ENCODE measurements at places on chromosomes 3 and 15. TPM values are rescaled to one million over a fixed set of nuclear protein-coding genes. Genes with fewer than 3 reads are reported as not detected.

GRCh38 chr15:57819646-57820045, 113.1 kb downstream of the POLR2M start:
- no peak for DNase-seq

The EOMES gene
- 0.16 TPM for total RNA-seq

DNA sequence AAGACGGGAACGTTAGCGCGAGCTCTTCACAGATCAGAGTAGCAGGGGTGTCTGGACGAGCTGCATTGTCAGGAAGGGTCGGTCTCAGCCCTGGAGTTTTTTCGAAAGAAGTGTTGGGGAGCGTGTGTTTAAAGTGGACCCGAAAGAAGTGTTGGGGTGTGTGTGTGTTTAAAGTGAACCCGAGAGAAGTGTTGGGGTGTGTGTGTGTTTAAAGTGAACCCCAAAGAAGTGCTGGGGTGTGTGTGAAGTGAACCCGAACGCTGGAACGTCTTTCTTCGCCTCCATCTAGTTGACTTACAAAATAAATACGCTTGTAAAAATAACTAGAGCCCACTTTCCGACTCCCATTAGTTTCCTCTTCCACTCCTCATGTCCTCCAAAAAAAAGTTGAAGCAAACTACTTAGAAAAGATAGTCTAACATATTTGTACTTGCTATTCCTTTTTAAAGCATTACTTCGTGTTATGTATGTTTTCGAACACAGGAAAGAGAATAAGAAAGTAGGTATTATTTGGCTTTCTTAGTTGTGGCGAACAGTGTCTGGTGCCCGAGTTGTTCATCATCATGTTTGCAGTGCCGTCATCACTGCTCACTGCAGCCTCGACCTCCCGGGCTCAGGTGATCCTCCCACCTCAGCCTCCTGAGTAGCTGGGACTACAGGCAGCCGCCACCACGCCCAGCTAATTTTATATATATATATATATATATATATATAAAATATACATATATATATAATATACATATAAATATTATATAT, 1.0 kb downstream of the LRCH3 start:
- DNase-seq = no peak

GRCh38 chr15:93107646-93108045, 18.6 kb upstream of the RGMA start:
- DNase-seq = no peak

- no peak for DNase-seq
Measured at GRCh38 chr3:53812434-53812833, 33.8 kb downstream of the CHDH start.

DNA sequence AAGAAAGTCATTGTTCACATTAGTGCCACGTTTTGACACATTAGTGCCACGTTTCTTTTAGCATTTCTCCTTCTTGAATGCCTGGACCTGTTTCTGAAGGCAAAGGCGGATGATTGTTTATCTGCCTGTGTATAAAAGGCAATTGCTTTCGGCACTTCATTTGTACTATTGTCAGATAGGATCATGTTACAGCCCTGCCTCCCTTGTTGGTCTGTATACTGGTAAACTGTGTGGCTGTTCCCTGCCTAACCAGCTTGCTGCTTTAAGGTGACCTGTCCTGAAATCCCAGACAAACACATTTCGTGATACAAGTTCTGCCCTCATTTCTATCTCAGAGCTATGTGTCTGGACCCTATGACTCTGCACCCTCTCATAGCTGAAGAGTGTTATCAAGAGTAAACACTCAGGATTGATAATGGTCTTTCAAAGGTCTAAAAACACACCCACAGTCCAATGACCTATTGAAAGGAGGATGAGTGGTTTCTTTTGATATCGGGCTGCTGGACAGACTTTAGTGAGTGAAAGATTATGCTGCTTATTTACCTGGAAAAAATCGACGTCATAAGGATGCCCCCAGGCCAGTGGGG, 276.3 kb upstream of the MCTP2 start:
- DNase-seq = no peak

The HYKK gene
- 12.5 TPM for total RNA-seq

DNA sequence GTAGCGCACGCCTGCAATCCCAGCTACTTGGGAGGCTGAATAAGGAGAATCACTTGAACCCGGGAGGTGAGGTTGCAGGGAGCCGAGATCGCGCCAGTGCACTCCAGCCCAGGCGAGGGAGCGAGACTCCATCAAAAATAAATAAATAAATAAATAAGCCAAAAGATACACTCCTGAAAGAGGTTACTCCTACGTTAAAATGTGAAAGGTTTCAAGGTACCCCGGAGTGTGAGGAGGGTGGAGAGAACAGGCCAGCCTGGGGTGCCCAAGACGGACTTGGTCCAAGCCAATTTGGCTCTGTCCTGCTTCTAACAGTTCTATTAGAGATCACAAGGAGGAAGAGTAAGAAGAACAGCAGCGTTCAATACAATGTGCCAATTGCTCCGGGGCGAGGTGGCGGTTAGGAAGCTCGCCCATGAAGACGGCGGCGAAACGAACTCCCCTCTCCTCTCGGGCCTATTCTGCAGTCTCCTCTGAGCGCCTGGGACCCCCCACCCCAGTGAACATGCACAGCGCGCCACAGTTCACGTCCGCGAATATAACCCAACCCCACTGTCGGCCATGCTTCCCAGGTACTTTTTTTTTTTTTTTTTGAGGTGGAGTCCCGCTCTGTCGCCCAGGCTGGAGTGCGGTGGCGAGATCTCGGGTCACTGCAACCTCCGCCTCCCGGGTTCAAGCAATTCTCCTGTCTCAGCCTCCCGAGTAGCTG, 942 bp downstream of the ELP6 start:
- DNase-seq = no peak

The SEMA3B gene
- 18.2 TPM for total RNA-seq

The ITGB5 gene
- total RNA-seq = 57.7 TPM

- DNase-seq = no peak
Measured at GRCh38 chr3:42036483-42036823, 54.7 kb upstream of the TRAK1 start.

The EHHADH gene
- 22.7 TPM for total RNA-seq

GRCh38 chr15:48177766-48178647, at the start of gene MYEF2:
MYEF2 (minus strand) TSS chr15:48178295; CDS start chr15:48178237, 58 bp downstream.
- DNase-seq = peak; percentile 64

DNA sequence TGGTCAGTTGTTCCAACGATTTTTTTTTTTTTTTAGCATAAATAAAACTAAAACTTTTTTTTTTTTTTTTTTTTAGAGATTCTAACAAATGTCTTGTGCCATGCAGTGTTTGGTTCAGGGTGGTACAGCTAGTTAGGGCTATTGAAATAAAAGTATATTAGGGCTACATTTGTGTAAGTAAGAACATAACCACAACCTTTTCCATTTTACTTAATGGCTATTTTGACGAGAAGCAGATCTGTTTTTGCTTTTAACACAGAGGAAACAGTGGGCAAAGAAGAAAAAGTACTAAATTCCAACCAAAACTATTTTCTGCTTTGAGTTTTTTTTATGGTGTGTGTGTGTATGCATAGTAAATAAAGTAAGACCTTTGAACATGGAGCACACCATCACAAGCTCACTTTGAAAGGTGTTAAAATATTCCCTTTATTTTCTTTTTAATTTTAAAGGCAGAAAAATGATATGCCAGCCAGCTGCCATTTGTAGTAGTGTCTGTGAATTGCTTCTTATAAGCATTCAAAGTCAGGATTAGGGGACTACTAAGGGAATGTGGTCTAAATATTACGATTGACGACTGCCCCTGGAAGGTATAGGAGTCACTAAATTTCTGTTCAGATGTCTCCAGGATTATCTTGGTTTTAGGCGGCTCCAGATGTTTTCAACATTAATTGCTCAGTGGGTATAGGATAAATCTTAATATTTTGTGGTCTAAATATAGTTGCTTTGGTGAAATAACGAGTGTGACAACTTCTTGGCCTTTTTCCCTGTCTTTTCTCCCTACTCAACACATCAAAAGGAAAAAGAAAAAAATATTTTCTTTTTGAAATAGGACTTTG, 3.1 kb downstream of the RARB start:
- DNase-seq = no peak

DNA sequence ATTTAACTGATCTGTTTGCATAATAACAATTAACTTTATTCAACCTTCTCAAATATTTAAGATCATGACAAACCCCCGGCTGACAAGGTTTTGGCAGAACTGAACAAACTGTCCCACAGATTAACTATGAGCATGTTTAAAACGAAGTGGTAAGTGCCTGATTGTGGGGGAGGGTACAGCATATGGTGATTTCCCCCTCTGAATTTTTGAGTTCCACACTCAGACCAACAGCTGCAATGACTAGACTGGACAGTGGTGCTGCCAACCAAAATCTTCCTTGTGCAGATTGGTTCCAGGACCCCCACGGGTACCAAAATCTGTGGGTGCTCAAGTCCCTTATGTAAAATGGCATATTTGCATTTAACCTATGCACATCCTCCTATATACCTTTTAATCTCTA, 449.5 kb downstream of the SHQ1 start:
- DNase-seq = no peak

The EIF4E3 gene
- total RNA-seq = 33.2 TPM

DNA sequence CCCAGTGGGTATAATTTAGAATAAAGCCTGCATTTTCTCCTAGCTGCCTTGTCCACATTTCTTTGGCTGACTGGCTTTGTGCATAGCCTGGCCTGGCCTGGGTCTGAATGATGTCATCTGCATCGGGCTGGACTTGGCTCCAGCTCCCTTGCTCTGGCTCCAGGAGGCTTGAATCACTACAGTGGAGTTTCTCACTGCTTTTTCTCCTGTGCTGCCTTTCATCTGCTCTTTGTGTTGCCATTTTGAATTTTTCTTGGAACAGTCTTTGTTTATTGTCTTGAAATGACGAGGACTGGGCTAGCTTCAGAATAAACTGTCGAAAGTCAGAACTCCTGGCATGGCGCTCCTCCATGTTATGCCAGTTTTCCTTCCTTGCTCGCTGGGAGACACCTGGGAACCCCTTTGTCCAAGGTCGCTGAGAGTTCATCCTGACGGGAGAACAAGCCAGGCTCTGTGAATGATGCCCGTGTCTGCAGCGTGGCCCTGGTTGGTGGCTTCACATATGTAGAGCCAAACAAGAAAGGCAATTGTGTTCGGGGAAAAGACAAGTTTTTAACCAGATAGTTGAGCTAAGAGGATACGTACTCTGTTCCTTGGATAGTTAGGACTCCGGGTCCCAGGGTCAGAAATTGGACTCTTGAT, 258.9 kb downstream of the PDZRN3 start:
- peak; percentile 62 for DNase-seq

The TNFSF10 gene
- 44.1 TPM for total RNA-seq

DNA sequence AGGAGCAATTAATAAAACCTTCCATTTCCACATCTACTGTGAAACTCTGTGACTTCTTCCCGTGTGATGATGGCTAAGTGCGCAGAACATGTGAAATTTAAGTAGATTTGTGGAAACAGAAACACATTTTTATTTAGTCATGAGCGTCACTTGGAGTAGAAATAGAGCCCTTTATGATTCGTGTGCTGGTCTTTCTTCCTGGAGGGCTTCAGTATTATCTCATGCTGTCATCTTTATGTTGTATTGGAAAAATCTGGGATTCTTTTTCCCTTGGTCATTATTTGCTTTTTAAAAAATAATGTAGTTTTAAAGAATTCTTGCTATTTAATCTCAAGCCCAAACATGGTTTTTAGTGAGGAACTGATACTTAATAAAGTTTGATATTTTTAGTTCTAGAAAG, 284.0 kb upstream of the CTDSPL start:
- DNase-seq = no peak

The DVL3 gene
- total RNA-seq = 61.1 TPM

Data from ureter (tissue), 1 donor.